ENCODE measurements at places on chromosomes 12 and 14.
A peak's percentile ranks its signal among the peaks of the same experiment; 100 is the strongest.

GRCh38 chr14:96096639-96097610 lies 57.8 kb downstream of the C14orf132 start:
- no peak for DNase-seq

DNA sequence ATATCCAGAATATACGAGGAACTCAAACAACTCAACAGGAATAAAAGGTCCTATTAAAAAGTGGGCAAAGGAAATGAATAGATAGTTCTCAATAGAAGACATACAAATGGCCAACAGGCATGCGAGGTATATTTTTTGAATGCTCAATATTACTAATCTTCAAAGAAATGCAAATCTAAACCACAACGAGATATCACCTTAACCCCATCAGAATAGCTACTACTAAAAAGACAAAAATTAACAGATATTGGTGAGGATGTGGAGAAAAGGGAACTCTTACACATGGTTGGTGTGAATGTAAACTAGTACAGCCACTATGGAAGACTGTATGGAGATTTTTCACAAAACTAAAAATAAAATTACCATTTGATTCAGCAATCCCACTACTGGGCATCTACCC lies 99.2 kb downstream of the TMEM260 start:
- no peak for DNase-seq

GRCh38 chr12:51415931-51416330 lies 8.7 kb upstream of the SLC4A8 start:
- DNase-seq = no peak

- no peak for DNase-seq
These were observed 58.3 kb upstream of the LTA4H start for GRCh38 chr12:96093543-96094196.

- DNase-seq = no peak
These were observed 95.4 kb downstream of the CCER1 start for GRCh38 chr12:90859591-90859990.

GRCh38 chr12:92289629-92290349 lies 144.1 kb upstream of the BTG1 start:
- DNase-seq = peak; percentile 83

DNA sequence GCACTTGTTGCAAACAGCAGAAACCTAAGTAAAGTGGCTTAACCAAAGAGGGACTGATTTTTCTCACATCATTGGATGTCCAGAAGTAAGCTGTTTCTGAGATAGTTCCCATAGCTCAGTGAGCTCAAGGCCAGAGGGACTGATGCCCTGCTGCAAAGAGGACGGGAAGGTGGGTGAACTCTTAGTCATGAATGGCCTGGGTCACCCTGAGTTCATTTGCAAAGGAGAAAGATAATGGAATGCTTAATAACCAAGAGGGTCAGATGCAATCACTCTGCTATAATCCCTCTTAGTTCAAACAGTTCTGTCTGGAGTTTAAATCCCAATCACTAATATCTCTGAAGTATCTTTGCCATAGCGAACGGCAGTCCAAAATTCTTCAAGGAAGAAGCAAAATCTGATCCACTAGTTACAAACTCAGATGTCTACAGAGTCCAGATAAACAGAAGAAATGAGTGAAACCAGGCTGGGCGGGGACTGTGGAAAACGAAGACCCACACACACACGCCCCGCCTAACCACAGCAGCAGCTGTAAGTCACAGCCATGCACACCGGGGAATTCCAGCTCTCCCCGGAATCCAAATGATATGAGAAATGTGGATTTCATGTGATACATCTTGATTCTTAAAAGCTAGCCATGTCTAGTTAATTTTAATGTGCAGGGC lies 289.5 kb downstream of the TMEM132D start:
- DNase-seq = no peak

DNA sequence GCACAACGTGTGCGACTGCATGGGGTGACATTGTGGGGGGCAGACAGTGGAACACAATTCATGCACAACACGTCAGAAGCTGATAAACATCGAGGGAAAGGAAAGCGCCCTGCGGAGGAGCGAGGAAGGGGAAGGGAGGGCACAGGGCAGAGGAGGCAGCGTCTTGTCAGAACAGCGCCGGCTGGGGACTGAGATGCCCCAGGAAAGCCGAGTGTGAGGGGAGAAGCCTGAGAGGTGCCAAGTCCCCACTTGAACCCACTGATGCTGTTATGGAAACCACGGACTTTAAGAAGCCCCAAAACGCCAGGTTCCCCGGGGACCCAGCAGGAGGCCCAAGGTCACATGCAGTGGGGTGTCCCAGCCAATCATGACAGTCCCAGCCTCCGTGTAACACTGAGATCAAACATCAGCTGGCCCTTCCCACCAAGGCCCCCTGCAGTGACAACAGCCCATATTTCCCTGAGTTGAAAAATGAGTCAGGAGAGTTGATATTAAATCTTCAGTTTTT lies 70.0 kb downstream of the GALNT9 start:
- no peak for DNase-seq

GRCh38 chr12:501722-502447 lies 42.1 kb downstream of the B4GALNT3 start:
- DNase-seq = no peak

DNA sequence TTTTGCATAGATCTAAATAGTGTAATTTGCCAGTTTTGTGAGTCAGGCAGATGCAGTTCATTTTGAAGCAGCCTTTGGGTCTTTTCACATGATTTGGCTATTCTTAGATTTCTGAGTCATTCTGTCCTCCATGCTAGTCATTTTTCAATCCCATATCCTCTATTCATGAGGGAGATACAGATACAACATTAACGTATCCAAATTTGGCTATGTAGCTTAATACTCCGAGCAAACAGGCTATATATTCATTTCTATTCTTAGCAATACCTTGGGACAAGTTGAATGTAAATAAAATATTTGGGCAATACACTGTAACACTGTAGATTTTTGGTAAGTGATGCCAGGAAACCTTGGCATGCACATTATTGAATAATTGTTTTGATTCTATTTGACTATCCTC lies 270.7 kb upstream of the PDE3A start:
- DNase-seq = no peak

DNA sequence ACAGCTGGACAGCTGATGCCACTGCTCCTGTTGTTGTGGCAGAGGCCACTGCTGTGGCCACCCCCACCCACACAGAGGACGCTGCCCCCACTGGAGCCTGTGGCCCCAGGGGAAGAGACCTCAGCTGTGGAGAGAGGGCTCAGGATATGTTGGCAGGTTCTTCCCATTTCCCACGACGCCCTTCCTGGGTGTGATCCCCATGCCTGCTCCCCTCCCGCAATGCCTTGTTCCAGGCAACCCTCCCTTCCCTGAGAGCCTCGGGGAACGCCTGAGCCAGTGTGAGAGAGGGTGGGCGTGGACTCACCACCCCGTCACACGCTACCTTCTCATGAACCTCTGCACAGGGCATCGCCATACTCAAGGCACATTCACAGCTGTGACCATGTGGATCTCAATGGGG lies 5.7 kb upstream of the KRT82 start:
- DNase-seq = no peak

DNA sequence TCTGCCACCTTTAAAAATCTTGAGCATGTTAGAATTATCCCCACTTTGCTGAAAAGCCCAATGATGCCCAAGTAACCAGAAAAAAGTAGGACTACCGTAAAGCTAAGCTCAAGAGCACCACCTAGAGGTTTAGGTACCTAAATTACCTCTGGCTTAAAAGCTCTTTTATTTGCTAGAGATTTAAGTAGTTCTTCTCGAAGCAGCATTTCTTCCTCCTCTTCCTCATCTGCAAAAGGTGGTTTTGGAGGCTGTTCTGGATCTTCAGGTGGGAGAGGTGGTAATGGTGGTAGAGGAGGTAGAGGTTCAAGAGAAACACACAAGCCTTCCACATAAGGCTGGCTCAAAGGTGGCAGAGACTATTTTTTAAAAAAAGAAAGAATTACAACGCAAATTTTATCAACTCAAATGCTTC lies 26.9 kb downstream of the ZFC3H1 start:
- DNase-seq = peak; percentile 22

- no peak for DNase-seq
These were observed 502 bp downstream of the KIF26A start for GRCh38 chr14:104138718-104139459.

- DNase-seq = no peak
These were observed 409.6 kb downstream of the APAF1 start for GRCh38 chr12:99054601-99055128.

- DNase-seq = no peak
These were observed 565 bp downstream of the NT5DC3 start for GRCh38 chr12:103840462-103840875.

- DNase-seq = no peak
These were observed 13.4 kb downstream of the KRT80 start for GRCh38 chr12:52178443-52178842.

DNA sequence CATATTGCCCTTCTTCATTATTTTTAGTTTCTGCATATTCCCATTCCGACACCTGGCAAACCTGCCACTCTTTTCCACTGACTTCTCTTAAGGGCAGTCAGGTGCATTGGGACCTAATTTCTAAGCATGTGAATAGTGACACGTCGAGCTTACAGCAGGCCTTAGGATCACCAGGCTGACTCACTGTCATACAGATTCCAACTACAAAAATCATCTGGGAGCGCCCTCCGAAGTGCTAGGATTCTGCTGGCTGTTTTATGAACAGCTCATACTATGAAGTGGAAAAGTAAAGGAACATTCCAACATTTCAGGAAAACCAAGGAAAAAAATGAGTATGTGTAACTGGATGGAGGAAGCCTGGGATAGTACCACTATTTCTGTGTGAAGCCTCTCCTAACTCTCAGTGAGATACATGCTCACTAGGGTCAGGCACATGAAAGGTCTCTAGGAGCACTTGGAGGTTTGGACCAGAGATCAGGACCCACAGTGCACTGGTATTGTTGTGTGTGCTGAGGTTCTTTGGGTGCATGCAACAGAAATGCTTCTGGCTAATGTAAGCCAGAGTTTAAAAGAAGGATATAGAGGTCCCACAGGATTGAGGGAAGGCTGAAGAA lies 257.4 kb downstream of the ZFP36L1 start:
- peak; percentile 86 for DNase-seq

DNA sequence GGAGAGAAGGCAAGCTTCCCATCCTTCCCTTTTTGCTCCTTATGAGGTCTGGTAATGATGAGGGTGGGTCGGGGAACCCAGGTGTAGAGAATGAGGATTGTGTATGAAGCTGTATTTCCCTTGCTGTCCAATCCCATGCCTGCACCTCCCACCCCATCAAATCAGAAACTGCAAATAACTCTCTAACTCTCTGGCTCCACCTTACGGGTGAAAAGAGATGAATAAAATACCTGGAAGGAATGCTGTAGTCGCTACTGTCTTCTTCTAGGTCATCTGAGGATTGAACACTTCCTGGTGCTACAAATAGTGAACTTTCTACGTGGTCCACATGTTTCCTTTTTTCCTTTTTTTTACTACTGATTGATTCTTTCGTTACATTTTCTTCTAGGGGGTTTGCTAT lies 38.9 kb upstream of the DICER1 start:
- no peak for DNase-seq

DNA sequence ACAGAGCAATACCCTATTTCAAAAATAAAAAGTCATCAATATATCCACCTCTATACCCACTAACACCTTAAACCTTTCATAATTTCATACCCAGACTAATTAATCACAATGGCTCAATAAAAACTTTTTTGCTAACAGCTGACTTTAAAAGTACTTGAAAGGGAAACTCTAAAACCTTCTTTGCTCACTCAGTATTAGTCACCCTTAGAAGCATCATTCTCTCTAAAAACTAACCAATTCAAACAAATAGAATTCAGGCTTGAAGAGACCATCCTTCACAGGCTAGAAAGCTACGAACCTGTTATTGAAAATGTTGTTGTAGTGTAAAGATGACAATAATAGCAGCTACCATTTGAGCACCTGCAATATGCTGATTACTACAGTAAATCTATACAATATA lies 37.2 kb downstream of the HECTD1 start:
- no peak for DNase-seq

- no peak for DNase-seq
These were observed 39.3 kb upstream of the GSG1 start for GRCh38 chr12:13142747-13143146.

GRCh38 chr12:2451025-2451424 lies 343.7 kb upstream of the FKBP4 start:
- DNase-seq = no peak

DNA sequence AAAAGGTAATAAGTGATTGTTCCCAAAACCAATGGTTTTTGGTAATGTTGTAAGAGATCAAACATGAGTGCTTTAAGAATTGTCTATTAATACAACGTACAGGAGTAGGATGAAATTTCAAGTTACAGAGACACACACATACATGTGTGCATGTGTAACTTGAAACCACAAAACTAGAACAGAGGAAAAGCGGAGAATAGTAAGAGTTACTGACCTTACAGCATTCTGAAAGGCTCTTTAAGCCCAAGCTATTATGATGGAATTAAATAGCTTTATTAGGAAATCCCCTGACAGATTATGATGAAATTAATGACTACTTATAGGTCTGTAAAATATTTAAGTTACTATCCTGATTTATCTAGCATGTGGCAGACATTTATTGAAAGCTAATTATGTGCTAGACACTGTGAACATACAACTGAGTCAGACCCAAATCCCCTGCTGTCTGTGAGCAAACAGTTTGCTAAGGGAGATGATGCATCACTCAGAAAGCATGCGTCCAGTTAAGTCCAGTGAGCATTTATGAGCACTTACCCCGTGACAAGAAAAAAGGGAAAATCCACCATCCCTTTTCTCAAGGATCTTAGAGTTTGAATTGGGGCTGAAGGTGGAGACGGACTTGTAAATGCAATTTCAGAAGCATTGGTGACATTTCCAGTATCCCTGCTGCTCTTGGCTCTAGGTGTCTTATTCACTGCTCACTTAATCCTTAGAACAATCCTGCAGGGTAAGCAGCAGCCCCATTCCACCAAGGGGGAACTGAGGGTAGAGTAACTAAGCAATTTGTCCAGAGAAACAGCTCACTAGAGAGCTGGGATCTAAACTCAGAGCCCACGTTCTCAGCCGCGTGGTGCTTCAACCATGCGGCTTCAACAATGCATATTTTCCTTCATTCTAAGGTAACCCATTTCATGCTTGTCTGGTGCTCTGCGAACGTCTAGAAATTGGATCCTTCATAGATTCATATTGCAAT lies 117.4 kb downstream of the EML1 start:
- DNase-seq = peak; percentile 58

GRCh38 chr12:13147688-13148484 lies 44.4 kb upstream of the GSG1 start:
- DNase-seq = no peak

DNA sequence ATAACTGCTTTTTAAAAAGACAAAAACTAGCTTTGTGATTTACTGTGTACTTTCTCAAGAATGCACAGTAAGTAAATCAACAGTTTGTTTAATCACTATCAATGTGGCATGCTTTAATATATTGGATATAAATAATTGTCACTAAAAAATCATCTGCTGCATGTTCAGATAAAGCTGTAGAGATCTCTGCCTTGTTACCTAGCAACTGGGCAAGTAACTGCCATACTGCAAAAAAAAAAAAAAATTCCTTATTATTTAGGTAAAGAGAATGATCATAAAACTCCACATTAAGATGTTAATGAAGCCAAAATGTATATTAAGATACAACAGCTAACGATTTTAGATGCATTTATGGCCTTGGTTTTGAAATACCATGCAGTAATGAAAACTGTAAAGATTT lies 237.4 kb downstream of the APAF1 start:
- DNase-seq = no peak

All from HS-5 (cell line).